Activated CD8-positive, alpha-beta memory T cell treated with anti-CD3 and anti-CD28 coated beads for 1 hour (primary cell): ENCODE measurements at places on chromosomes 4 and X.

DNA sequence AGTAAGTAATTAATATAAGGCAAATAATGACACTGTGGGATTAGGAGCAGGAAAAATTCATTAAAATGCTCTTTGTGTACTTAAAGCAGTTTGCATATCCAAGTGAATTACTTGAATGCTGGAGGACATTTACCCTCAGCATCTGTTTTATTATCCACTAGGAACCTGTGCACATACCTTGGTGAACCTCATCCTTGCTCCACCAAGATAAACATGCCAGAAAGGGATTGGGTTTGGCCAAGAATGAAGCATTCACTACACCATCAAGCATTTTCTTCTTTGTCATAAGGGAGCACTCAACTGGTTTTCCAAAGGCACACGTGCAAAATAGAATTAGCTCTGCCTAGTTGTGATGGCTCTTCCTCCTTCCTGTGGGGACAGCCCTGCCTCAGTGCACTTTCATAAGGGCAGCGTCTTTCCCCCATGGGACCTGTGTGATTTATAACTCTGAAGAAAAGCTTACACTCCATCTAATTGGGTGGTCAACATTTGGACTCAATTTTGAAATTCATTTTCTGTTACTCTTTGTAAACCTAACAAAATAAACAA is 291.7 kb downstream of the USP46 start:
- DNase-seq, result no peak

DNA sequence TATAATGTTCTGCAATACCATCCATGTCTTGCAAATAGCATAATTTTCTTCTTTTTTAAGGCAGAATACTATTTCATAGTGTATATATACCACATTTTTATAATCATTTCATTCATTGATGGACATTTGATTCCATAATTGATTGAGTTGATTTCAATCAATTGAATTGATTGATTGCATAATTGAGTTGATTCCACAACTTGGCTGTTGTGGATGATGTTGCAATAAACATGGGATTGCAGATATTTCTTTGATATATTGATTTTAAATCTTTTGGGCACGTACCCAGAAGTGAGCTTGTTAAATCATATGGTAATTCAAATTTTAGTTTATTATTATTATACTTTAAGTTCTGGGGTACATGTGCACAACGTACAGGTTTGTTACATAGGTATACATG is 232.8 kb downstream of the GALNTL6 start:
- no peak for DNase-seq

- no peak for DNase-seq
Observed at GRCh38 chr4:157170321-157170720, 50.2 kb upstream of the GRIA2 start.

DNA sequence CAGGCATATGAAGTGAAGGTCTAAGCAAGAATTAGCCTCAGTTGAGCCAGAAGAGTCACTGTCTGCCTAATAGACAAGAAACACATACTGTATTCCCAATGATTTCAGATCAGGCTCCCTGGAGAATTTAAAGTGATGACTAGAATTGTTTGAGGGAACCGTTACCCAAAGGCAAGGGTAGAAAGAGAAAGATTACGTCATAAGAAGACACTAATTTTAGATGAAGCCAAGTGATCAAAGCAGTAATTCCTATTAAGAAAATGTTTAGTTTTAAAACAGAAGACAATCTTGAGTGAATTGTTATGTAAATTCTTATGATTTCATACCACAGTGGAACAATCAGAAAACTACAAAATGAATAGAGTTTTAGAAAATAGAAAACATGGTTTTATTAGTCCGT is 194.5 kb upstream of the ARSJ start:
- no peak for DNase-seq

GRCh38 chrX:80876877-80877276 is 67.2 kb upstream of the BRWD3 start:
- no peak for DNase-seq
